ENCODE measurements at places on chromosomes 16 and 17.
A peak's percentile ranks its signal among the peaks of the same experiment; 100 is the strongest.

- peak; percentile 44 for DNase-seq
Measured at GRCh38 chr17:73420897-73421296, 109.1 kb upstream of the CDC42EP4 start.

DNA sequence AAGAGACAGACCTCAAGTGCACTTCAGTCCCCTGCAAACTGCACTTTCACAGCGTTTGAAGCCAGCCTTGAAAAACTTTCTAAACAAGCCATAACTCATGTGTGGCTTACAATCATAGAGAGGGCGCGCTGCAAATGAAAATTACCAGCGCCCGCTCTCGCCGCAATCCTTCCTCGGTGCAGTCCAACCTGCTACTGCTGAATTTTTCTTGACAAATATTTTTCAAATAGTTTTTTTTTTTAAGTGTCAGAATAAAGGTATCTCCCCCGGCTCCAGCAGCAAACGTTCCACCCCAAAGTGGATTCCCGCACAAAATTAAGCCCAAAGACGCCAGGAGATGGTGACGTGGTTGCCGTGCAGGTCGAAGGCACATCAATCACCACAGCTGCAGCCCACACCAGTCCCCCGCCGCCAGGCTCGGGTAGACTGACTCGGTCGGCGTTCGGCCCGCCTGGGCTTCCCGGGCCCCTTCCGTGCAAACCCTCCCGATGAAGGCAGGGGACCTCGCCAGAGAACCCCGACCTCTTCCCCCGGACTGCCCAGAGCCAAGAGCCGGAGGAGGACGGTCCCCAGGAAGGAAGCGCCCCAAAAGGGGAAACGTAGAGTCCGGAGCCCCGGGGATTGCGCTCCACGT is 630 bp downstream of the GRB2 start:
- DNase-seq = no peak

DNA sequence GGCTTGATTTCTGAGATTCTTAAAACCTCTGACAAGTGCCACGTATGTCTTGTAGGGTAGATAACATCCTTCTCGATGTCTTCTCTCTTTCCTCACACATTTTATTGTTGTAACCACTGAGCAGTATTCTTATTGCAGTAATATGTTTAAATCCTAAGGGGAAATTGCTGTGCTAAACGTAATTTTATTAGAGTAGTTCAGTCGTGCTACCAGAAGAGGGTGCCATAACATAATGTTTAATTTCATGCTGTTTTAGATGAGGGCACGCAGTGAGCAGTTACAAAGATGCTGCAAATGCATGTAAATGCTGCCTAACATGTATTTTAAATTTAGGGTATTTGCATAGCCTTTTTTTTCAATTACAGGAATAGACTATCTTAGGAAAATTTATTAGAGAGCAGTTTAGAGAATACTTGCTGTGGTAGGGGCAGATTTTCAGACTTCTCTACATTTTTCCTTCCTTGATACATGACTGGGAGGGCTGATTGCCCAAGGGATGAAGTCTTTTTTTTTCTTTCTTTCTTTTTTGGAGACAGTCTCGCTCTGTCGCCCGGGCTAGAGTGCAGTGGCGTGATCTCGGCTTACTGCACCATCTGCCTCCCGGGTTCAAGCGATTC is 51.7 kb downstream of the GAN start:
- DNase-seq = peak; percentile 13

GRCh38 chr17:2929881-2930533 is 133.4 kb downstream of the OR1D5 start:
- DNase-seq = no peak

DNA sequence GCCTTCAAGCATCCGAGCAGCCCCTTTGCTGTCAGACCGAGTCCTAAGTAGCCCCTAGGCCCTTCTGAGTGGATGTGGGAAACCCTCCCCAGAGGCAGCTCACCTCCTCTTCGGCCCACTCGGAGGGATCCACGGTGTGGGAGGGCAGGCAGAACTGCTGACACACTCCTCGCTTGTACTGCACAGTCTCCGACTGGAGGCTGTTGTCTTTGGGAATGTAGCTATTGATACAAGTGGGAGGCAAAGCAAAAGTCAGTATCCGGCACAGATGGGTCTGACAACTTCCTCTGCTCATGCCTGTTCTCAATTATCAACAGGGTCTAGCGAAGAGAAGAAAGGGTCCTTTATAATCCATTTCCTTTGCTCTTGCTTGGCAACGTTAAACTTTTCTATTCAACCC is 25.9 kb upstream of the FOXJ1 start:
- DNase-seq = no peak

- DNase-seq = no peak
Measured at GRCh38 chr17:9241774-9242496, 220.6 kb downstream of the NTN1 start.

DNA sequence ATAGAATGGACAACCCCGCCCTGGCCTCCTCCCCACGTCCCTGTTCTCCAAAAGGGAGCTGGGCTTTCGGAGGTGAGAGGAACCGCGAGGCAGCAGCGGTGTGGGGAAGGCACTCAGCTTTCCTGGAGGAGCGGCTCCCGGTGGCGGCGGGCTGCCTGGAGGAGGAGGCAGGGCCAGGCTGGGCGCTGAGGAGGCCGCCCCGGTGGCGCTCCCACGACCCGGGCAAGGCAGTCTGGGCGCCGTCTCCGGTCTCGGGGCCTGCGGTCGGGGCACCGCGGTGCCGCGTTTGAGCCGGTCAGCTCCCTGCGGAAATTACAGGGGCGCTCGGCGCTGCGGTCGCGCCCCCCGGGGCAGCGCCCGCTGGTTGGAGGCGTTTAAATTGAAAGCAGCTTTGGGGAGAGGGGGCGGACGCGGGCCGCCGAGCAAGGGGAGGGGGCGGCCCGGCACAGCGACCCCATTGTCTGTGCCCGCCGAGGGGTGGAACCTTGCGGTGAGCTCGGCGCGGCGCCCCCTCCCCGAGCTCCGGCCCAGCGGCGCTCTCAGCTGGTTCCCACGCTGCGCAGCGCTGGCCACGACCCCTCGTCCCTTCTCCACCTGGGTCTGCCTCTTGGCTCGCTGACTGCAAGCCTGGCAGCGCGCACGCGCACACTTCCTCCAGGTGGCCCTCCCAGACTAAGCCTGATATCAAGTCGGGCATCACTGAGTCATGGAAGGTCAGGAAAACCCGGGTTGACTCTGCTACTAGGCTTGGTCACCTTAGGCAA is 58.7 kb upstream of the DLX4 start:
- DNase-seq = no peak

DNA sequence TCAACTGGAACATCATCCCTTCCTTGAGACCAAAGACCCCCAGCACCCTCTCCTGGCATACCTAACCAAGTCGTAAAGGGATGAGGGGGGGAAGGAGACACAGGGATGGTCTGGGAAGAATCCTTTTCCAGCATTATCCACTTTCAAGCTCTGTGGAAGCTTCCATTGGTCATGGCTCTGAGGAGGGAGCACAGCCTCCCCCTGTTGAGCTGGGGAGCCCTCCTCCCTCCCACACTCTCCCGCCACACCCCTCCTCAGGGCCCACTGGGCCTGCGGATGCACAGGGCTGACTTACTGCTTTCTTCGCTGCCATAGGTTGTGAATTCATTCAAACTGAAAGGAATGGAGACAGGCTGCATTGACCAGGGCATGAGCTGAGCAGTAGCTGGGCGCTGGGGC is 12.4 kb downstream of the CSF3 start:
- DNase-seq = no peak

DNA sequence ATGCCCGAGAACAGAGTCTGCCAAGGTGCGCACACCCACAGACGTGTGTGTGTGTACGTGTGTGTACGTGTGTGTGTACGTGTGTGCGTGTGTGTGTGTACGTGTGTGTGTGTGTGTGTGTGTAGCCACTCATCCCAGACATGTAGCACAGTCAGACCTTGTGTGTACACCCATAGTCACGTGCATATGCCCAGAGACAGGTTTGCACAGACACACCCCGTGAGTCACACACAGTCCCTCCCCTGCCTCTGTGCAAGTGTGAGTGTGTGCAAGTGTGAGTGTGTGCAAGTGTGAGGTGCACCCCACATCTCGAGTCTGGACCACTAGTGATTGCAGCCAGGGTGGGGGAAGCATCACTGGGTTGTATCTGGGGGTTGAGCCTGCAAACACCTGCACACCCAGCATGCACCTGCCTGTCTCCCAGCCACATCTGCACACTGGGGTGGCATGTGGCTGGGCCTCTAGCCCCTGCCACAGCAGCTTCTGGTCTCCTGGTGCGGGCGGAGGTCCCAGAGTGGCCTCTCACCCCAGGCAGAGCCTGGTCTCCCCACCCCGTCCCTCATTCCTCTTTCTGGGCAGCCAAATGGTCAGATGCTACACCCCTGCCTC is 23.6 kb downstream of the BAHCC1 start:
- no peak for DNase-seq

DNA sequence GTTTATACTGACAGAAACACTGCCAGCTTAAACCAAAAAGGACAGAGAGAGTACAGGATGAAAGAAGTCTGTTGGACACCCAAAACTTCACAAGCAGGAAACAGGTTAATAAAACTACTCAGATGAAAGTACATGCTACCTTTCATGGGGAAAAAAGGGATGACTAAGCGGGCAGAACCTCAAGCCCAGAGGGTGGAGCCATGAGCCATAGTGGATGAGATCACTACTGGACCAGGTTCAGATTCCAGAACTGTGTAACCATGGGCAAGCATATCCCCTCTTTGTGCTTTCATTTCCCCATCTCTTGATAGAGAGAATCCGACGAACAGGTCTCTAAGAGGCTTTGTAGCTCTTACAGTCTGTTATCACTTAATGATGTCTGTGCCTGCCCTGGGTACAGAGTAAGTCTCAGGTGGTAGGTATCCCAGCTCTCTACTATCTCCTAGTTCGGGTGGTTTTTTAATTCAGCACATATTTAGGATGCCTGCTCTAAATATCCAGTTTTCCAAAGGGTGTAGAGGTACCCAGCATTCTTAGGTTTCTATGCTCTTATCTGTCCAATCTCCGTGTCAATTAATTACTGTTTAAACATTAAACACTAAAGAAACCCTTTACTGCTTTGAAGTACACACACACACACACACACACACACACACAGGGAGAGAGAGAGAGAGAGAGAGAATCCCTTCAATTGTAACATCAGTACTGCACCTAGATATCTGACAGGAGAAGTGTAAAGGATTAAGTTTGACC is 206.7 kb downstream of the ZNF423 start:
- no peak for DNase-seq

DNA sequence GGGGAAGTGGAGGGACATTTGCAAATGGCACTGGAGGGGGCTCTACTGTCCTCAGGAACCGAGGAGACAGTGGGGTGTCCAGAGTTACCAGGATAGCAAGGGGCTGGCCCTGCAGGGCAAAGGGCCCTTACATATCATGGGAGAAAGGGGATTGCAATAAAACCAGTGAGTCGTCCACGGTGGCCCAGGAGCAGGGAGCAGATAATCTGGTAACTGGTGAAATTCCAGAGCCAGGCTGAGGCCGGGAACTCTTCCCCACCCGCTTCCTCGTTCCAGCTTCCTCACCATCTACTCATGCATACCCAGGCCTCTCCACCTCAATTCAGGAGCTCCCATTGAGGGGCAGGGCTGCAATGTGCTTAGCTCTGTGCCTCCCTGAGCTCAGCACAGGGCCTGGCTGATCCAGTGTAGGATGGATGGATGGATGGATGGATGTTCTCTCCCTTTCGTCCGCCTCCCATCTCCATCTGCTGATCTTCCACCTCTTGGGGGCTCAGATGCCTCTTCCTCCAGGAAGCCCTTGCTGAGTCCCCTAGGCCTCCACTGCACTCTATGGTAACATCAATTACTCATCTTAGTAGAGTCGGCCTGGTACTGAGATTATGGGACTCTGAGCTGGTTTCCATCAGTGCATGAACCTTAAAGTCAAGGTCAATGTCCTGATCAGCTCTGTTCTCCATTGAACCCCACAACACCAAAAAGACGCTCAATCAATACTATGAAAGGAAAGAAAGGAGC is 41.2 kb upstream of the NDRG4 start:
- DNase-seq = no peak

- no peak for DNase-seq
Measured at GRCh38 chr16:9035996-9036395, 55.4 kb upstream of the HAPSTR1 start.

- DNase-seq = no peak
Measured at GRCh38 chr16:21698169-21699032, 34.6 kb downstream of the OTOA start.

GRCh38 chr17:43864161-43864984 is 17.4 kb downstream of the CD300LG start:
- no peak for DNase-seq

GRCh38 chr17:50093807-50094206 is 1.3 kb upstream of the PDK2 start:
- no peak for DNase-seq

- no peak for DNase-seq
Measured at GRCh38 chr17:43766413-43767052, 7.9 kb upstream of the SOST start.

DNA sequence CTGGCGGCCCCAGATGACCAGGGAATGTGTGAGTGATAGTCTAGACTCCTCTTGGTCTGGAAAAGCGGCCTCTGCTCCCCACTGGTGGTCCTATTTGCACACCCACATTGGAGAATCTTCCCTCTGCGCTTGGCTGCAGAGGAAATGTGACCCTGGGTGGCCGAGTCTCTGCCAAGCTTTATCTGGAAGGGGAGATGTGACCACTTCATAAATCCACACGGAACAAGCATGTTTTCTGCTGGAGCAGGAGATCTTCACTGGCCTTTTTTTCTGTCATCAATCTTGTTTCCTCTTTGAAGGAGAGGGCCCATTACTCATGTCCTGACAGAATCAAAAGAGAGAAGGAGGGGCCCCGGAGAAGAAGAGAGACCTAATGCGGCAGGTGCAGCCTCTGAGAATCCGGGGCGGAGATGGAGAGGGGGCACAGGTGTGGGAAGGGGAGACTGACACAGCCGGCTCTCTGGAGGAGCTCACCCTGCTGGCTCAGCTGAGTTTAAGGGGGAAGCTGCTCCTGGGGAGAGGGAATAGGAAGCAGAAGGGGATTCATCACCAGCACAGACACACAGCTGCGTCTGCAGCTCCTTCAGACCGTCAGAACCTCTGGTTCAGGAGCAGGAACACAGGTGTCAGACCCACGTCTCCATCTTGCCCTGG is 116.3 kb downstream of the SOX9 start:
- no peak for DNase-seq

DNA sequence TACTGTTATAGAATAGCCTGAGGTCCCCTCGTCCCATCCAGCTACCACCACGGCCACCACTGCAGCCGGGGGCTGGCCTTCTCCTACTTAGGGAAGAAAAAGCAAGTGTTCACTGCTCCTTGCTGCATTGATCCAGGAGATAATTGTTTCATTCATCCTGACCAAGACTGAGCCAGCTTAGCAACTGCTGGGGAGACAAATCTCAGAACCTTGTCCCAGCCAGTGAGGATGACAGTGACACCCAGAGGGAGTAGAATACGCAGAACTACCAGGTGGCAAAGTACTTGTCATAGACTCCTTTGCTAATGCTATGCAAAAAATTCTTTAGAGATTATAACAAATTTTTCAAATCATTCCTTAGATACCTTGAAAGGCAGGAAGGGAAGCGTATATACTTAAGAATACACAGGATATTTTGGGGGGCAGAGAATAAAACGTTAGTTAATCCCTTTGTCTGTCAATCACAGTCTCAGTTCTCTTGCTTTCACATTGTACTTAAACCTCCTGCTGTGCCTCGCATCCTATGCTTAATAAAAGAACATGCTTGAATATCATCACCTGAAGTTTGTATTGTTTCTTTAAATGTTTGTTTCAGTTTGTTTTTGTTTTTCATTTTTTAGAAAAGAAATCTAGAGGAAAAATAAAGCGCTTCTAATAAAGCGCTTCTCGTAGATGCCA is 388.3 kb downstream of the MAF start:
- DNase-seq = no peak

- DNase-seq = no peak
Measured at GRCh38 chr17:67132366-67132765, 88.0 kb downstream of the CACNG1 start.
